Stimulated activated CD8-positive, alpha-beta memory T cell treated with anti-CD3 and anti-CD28 coated beads, Interleukin-15, amount 100 ng/mL, for 4 hours (primary cell): ENCODE measurements at places on chromosomes 1 and 21.

DNA sequence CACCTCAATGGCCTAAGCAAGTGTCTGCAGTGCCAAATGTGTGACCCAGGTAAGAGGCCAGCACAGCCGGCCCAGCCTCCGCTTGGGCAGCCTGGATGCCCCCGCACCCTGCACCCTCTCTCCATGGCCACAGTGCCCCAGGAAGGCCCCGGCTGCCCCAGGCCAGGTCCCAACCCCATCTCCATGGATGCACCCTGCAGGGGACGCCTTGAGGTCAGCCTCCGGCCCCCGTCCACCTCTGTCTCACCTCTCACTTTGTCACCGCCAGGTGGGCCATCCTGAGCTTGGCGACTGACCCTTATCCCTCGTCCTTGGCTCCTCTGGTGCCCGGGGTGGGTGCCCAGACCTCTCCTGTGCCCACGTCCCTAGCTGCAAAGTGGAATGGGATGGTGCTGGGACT, 2.2 kb downstream of the TNFRSF14 start:
- no peak for DNase-seq

DNA sequence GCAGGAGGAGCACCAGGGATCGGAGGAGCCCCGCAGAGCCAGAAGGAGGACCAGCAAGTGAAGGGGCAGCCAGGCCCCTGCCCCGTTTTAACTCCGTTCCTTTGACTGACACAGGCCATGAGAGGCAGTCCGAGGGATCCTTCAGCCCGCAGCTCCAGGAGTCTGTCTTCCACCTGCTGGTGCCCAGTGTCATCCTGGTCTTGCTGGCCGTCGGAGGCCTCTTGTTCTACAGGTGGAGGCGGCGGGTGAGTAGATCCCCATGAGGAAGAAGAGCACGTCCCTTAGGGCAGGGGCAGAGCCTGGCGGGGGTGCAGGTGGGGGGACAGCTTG, 13.3 kb downstream of the CSF1 start:
- DNase-seq, result no peak

DNA sequence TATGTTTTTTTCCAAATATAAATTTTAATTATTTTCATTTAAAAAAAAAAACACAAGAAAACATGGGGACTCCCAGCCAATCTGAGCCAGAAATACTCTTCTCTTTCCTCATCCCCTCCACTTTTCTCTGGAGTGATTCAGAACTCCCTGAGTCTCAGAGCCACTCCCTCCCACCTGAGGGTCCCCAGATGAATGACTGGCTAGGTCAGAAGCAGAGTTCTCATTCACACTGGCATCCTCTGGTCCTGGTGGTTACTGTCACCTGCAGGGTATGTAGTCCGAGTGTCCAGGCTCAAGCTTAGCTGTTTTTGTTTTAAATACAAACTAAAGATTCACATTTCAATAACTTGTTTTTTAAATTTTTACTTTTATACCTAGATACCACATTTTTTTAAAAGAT, 6.3 kb downstream of the HMGCS2 start:
- DNase-seq, result no peak

DNA sequence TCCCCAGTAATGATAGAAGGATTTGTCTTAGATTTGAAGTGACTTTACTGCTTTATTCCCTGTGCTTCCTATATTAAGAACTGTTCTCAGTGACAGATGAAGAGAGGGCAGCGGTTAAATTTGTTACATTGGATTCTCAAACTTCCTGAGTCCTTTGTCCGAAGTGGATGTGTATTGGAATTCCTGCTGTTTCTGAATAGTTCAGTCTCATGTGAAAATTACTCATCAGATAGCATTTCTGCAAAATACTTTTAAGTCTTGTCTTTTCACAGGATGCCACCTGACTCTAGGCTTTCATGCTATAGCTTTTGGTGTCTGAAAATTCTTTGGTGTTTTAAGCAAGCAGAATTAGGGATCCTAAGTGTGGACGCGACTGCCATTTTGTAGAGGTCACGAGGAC, 83.6 kb downstream of the PRDM2 start:
- DNase-seq, result no peak

DNA sequence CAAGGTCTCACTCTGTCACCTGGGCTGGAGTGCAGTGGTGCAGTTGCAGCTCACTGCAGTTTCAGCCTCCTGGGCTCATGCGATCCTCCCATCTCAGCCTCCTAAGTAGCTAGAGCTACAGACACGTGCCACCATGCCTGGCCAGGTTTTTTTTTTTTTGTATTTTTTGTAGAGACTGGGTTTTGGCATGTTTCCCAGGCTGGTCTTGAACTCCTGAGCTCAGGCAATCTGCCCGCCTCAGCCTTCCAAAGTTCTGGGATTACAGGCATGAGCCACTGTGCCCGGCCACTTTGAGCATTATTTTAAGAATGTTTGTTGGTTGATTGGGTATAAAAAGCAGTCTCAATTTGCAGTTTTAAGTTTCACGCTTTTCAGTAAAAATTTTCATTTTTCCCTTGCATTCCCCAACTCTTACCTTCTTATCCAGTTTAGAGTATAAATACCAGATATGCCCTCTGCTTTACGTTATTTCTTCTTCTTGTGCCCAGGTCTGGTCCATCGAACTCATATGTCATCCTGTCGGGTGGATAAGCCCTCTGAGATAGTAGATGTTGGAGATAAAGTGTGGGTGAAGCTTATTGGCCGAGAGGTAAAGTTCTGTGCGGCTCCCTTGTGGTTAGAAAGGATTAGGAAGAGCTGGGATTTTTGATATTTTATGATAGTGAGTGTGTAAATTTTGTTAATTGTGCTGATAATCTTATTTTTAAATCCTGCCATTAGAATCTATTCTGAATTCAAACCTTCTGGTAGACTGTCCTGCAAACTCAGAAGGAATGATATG, 36.0 kb downstream of the FABP3 start:
- no peak for DNase-seq

DNA sequence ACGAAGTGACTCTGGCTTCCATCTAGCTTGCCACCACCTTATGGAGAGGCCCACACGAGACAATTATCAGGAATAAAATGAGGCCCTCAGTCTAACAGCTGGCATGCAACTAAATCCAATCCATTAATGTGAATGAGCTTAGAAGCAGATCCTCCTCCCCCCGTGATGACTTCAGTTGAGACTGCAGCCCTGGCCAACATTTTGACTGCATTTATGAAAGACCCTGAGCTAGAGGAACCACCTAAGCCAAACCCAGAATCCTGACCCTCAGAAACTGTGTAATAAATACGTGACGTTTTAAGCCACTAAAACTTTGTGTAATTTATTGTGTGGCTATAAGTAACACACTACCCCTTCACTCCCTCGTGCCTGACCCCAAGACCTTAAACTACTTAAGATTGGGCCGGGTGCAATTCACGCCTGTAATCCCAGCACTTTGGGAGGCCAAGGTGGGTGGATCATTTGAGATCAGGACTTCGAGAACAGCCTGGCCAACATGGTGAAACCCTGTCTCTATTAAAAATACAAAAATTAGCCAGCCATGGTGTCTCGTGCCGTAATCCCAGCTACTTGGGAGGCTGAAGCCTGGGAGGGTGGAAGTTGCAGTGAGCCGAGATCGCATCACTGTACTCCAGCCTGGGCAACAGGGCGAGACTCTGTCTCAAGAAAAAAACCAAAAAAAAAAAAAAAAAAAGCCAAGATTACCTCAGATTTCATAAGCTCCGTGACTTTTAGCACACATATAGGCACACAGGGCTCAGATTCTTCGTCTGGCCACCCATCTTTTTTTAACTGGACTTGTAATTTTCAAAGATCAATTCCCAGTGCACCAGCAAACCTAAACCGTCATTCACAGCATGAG, 72.5 kb downstream of the ENAH start:
- DNase-seq, result no peak

DNA sequence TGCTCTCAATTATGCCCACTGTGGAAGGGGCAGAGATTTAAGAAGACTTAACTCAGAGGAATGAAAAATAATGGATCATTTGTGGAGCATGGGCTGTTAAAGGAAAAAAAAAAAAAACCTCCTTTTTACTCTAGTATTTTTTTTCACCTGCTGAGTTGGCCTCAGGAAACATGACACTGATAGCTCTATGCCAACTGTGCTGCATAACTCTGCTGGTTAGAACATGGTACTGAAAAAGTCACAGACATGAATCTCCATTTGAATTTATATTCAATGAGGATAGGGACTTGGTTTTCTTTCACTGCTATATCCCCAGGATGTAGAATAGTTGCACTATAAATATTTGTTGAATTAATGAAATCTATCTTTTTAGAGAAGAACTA, 86.1 kb upstream of the KIAA0040 start:
- no peak for DNase-seq

DNA sequence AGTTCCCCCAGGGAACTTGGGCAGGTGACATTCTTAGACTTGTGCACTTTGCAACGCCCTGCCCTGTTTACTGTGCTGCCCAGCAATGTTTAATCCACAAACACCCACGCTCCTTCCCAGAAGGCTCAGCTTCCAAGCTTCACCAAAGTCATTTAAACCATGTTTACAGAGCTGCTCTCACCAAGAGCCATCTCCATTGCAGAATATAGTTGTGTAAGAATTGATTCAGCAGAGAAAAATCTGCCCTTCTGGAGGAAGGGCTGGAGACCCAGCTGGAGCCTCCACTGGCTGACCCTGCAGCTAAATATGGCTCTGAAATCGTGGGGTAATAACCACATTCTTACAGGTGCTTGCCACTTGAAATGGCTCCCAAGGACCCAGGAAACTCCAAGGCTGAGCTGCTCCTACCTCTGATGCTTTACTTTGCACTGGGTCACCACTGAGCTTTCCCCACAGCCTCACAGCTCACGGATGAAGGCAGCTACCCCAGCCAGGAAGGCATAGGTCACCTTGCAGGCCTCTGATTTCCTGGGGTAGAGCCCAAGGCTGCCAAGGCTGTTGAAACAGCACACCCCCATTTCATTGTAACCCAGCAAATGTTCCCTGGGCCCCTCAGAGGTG, 8.7 kb downstream of the CAPN2 start:
- no peak for DNase-seq

DNA sequence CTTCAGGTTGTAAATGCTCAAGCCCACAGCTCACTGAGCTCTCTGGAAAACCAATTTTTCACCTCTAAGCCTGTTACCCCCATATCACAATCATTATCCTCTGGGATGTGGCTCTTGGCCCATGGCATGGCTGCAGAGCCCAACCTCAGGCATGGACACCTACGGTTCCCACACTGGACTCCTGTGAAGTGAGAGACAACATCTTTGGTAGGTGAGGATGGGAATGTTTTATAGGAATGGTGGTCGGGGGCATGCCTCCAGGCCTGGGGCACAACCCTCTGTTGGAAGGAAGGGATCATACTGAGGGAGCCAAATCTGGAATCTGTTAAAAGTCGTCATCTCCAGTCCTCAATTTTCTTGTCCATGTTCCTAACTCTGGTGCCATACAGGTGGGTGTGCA, 179.1 kb downstream of the FOXD2 start:
- DNase-seq, result no peak

DNA sequence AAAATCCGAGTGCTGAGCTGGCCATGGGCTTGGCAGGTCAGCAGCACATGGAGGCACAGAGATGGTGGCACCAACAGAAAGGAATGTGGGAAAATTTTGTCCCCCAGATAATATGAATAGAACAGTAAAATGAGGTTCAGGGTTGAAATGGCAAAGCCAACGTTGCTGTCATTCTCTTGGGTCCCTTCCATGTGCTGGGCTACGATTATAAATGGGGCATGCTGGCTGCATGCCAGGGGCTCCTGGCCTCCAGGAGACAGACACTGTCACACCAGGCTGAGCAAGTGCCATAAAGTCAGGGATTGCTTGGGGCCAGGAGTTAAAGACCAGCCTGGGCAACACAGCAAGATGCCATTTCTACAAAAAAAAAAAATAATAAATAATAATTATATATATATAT, 77.1 kb downstream of the TOMM20 start:
- no peak for DNase-seq

DNA sequence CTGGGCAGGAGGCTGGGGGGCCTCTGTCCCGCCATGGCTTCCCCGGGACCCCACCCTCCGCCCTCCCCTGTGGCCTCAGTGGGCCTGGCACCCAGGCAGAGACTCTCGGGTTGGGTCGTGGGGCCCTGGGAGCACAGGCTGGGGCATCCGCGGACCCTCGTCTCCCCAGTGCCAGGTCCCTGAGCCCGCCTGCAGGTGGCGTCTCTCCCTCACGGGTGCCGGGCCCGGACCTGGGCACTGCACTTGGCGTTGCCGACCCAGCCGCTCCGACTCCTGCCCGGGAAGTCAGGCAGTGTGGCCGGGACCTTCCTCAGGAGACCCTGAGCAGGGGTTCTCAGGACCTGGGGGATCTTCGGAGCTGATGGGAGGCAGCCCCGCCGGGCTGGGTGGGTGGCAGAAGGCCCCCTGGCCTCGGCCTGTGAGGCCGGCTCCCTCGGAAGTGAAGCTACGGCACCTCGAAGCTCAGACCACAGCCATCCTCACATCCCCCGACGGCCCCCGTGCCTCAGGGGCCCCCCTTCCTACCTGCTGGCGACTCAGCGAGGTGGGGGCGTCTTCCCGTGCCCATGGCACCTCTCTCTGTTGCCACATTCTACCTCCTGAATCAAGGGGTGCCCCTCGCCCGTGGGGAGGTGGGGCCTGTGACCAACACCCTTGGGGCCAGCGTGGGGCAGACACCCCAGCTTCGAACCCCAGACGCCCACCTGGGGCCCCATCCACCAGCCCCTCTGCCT, 6.4 kb upstream of the C1orf159 start:
- DNase-seq, result peak; percentile 64

DNA sequence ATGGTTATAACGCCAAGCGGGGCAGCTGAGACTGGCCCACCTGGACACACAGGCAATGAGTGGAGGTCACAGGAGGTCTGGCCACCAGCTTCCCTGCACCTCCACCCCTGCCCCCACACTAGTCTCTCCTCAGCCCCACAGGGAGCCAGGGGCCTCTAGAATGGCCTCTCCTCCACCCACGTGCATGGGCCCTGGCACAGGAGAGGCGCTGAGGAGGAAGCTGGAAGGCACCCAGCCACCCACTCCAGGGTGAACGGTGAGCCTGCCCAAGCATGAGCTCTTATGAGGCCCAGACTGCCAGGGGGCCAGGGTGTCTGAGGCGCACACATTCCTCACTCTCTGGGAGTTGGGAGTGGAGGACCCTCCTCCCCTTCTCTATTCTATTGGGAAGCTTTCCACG, 22.2 kb downstream of the LRP8 start:
- DNase-seq, result no peak

- DNase-seq, result no peak
Measured at GRCh38 chr1:112267929-112268328, 128.1 kb upstream of the CTTNBP2NL start.

- no peak for DNase-seq
Measured at GRCh38 chr1:226309398-226310244, 657 bp upstream of the LIN9 start.

DNA sequence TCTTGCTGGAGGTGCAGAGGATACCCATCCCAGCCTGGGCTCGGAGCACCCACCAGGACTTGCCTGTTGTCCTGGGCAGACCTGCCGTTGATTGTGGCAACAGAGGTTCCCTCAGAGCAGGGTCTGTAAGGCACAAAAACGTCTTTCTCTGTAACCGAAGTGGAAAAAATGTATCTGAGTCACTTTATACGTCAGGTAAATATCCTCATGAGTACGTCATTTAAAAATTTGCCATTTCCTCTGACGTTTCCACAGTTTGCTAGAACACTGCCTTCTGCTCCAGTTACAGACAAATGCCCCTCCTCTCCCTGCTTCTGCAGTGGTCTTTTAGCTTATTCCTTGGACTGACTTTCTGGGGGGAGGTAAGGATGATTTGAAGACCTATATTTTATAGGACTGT, 326.8 kb downstream of the HHAT start:
- DNase-seq, result no peak

GRCh38 chr21:33898586-33898985, 17.0 kb downstream of the ATP5PO start:
- no peak for DNase-seq

GRCh38 chr1:180617774-180618395, 13.9 kb upstream of the XPR1 start:
- no peak for DNase-seq

GRCh38 chr1:165226326-165226725, 130.2 kb downstream of the LMX1A start:
- no peak for DNase-seq
